Colonic mucosa (tissue), 4 donors: ENCODE measurements at places on chromosomes 12 and 14.
A peak's percentile ranks its signal among the peaks of the same experiment; 100 is the strongest.

DNA sequence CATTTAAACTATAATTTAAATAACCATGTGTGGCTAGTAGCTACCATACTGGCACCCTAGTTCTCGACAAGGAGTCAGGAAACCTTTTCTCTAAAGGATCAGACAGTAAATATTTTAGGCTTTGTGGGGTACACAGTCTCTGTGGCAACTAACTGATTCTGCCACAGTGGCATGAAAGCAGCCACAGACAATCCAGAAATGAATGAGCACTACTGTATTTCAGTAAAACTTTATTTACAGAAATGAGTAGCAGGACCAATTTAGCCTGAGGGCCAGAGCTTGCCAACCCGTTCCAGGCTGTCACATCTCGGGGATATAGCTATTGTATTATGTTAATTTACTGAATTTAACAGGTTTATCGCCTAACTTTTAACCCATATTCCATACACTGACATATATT, 278.7 kb downstream of the ITPR2 start:
- DNase-seq: no peak

GRCh38 chr12:23906329-23906728, 43.1 kb downstream of the SOX5 start:
- no peak for DNase-seq

- no peak for DNase-seq
These were observed 256.5 kb upstream of the NPAS3 start for GRCh38 chr14:32682214-32682613.

GRCh38 chr14:104350463-104351185, 212.2 kb downstream of the KIF26A start:
- DNase-seq: no peak

- DNase-seq: no peak
These were observed 1.7 kb downstream of the TUBA1B start for GRCh38 chr12:49129332-49130150.

- DNase-seq: peak; percentile 44
These were observed 9.5 kb downstream of the HHIPL1 start for GRCh38 chr14:99654235-99654985.

DNA sequence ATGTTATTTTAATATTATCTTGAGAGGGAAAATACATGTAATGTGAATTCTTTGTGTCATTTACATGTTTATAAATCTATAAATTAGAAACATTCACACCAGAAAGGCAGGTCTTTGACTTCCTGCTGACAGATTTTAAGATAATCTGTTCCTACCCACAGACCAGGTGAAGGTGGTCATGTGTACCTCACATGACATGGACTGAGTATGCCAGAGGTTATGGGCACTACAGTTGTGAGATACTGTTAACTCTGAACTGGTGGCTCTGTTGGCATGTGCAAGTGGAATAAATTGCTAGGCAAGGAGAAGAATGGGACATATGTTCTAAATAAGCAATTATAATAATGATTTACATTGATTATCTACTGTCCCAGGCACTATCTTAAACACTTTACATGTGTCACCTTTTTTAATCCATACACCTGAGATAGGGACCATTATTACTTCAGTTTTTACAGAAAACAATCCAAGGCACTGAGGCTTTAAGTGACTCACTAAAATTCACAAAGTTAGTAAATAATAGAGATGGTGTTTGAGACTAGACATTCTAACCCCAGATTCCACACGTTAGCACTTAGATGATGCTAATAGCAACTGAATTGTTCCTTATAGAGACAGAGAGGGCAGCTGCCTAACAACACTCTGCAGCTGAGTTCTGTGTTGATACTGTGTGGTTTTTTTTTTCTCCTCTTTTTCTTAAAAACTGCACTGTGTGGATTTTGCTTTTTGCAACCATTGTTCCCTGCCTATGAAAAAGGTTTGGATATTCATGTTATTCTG, 23.8 kb downstream of the SLC16A7 start:
- DNase-seq: no peak

GRCh38 chr12:53659571-53659981, 16.3 kb downstream of the ATP5MC2 start:
- DNase-seq: peak; percentile 44

DNA sequence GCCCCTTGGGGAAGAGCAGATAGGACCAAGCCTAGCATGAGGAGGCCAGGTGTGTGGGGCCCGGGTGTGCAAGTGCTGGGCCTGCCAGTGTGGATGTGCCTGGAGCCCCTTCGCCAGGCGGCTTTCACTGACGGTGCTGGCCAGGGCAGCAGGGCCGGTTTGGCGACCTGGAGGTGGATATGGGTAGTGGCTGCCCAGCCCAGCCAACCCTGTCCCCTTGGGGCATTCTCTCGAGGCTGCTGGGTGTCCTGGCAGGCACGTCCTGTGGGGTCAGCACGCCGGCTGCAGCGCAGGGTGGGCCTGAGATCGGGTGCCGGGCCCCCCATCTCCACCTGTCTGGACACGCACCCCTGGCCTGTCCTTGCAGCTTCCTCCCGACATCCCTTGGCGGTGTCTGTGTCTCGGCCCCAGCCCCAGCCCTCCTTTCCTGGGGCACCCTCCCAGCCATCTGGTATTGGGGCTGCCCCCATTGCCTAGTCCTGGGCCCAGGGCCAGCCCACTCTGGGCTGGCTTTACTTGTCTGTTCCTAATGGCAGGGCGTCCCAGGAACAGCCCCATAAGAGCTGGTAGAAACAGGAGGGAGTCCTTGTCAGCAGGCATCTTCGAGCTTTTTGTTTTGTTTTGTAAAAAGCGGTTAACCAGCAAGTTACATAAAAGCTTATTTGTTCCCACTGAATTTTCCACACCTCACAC, 7.2 kb upstream of the CRIP2 start:
- DNase-seq: no peak

DNA sequence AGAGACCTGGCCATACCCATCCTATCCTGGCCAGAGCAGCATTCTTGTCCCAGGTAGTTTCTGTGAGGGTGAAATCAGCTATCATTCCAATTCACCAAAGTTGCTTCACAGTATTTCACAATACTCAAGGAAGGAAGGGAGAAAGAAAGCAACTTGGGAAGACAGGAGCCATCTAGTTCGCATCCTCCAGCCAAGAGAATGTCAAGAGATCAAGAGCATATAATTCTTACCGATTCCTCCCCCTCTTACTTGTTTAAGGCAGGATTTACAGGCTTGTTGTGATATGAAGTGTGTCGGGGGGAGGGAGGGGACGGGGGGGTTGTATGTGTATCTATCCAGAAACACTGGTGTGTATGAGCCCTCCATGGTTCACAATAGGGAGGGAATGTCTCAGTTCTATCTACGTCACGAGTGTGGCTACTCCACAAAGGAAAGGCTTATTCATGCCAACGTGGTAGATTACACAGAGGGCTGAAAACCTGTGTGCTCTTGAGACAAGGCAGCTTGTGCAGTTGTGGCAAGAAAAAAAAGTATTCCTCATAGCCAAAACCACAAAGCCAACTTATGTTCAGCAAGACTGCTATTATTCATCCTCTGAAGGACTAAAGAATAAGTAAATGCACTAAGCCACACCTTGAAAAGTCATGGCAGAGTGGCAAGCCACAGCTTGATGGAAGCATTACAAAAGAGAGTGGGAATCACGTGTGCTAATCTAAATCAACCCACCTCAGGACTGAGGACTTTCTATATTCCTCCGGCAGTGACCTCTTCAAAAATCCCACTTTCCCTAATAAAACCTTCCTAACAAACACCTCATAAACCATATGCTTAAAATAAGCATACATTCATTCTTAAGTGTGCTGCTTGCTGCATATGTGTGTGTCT, 35.0 kb downstream of the CORO1C start:
- DNase-seq: no peak

- no peak for DNase-seq
These were observed 188.8 kb downstream of the TTC7B start for GRCh38 chr14:90627478-90627877.

DNA sequence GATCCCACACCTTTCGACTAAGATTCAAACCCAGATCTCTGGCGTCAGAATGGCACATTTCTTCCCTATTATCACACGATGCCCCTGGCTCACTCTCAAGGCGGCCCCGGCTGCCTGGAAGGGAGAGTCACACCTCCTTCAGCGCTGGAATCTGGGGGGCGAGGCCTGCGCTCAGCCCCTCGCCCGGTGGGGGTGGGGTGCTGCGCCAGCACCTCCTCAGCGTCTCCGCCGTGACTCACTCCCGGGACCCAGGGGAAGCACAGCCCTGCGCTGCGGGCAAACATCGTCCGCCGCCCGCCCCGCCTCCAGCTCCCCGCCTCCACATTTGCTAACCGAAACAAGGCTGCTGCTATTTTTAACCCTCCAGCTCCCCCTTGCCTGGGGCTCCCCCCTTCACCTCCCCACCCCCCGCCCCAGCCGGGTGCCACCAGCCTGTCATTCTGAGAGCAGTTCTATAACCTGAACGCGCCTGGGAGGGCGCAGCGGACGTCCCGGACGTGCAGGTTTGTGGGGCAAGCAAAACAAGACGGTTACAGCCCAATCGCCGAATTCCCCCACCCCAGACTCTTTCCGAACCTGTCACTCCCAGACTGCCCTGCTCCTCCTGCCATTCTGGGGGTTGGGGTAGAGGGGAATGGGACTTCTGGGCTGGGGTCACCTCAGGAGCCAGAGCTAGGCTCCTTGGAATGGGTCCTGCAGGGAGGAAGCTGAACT, 6.7 kb downstream of the HDAC7 start:
- peak; percentile 86 for DNase-seq

DNA sequence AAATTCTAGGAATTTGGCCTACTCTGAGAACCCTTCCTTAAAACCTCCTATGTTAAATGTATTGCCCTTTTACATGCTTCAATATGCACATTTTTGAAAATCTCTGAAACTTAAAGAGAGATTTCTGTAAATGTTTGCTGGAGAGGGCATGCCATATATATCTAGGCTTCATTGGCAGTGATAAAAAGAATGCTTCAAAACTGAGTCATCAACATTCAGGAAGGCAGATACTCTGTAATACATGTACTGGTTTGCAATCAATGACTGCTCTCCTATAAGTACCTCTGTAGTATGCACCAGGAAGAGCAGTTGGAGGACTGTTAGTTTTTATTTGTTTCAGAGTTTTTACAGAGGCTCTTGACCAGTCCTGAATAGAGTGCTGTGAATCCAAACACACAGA, 739.9 kb downstream of the SLC16A7 start:
- no peak for DNase-seq

GRCh38 chr12:121953695-121954094, 35.3 kb downstream of the CFAP251 start:
- DNase-seq: no peak

- no peak for DNase-seq
These were observed 158.9 kb upstream of the AMIGO2 start for GRCh38 chr12:47238669-47239114.

DNA sequence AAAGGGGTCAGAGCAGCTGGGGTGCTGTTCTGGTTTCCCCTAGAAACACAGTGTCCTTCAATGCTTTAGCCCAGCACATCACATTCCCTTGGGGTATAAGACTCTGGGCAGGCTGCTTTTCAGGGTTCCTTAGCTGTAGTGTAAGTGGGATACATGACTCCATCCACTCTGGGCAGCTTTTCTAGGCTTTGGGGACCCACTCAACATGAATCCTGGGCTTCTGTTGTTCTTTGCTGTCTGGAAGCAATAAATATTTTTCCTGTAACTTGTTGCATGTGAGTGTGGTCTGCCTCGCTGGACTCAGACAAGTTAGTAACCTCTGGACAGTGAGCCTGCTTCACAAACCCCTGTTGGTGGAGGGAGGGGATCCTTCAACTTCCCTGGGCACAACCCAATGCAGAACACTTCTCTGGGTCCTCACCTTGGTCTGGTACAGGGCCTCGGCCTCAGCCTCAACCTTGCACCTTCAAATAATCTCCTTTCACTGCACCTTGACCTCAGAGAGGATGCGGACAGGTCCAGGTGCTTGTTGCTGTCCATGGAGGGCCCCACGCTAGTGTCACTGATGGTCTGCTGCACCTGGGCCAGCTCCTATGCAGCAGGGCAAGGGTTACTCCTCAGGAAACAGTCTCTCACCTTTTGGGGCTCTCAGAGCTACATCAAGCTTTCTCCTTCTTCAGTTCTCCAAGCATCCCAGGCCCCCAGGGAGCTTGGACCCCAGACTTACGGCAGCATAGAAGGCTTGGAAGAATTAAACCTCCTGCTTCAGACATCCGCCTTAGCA, 13.5 kb upstream of the KRT73 start:
- DNase-seq: no peak

- DNase-seq: no peak
These were observed 68.4 kb downstream of the ANO6 start for GRCh38 chr12:45284096-45284901.

- no peak for DNase-seq
These were observed 146.6 kb downstream of the ANO2 start for GRCh38 chr12:5798242-5799015.

- DNase-seq: no peak
These were observed 22.1 kb downstream of the FOXN3 start for GRCh38 chr14:89394972-89395371.

DNA sequence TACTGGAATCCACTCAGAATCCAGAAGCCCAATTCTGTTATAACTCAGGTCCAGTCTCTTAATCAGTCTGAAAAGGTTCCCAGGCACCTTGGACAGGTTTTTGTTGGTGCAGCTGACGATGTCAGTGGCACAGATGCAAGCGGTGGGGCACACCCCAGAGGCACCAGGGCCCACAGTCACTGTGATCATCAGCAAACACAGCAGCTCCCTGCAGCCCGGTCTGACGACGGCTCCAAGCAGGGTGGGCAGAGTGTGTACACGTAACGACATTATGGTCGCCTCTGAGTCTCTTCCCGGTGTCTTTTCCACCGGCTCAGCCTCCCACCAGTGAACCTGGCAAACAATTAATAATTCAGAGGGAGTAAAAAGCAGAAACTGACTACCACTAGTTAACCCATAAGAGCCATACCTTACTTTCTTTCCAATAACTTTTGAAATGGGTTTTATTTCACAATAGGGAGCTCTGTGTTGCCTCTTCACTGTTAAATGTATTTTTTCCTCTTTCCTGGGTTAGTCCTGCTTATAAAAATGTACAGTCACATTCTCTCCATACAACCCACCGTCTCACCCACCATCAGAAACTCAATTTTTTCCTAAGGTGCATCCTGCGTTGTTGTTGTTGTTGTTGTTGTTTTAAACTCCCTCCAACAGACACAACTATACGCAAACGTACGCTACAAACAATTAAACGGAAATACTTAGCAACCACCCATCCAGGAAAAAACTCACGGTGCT, 521 bp upstream of the PCED1B start:
- DNase-seq: no peak

- DNase-seq: no peak
These were observed 78.1 kb upstream of the USP44 start for GRCh38 chr12:95629392-95629791.

DNA sequence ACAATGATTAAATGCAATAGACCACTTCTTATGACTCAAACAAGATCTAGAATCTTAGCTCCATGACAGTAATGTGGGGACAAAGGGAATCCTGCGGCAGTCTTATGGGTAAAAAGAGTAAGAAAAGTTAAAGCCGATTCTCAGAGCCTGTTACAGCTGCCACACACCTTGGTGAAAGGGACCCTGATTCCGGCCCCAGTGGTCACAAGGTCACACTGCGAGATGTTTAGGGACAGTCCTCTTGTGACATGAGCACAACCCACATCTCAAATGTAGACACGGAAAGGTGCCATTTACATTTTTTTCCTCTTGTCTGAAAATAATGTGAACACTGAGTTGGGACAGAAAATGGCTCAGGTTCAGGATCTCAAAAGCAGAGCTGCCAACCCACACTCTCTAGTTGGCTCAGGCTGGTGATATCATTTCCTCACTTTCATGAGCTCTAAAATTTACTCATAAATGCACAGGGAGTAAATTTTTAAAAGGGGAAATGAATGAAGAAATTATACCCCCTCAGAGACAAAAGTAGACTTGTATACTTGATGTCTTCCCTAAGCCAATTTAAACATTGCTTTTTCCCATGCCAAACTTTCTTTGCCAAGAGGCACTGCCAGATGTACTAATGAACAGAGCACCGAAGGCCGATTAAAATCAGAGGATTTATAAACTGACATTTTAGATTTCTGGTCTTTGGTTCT, 113.1 kb upstream of the OVCH1 start:
- no peak for DNase-seq
